ENCODE measurements at places on chromosomes 4 and X. TPM values are rescaled to one million over a fixed set of nuclear protein-coding genes. Genes with fewer than 3 reads are reported as not detected.

The VCX gene
- not detected for total RNA-seq

The C4orf51 gene
- not detected for total RNA-seq

- H3K4me3 ChIP-seq = no peak overlapping the region
- H3K27me3 ChIP-seq = no peaks in the 10 kb centered on the region
- peak overlapping the region; percentile 76 for H3K27ac ChIP-seq
- peaks cover 37% of the 10 kb centered on the region for H3K4me1 ChIP-seq
Observed at GRCh38 chrX:23901060-23901459, 6.7 kb downstream of the APOO start.

DNA sequence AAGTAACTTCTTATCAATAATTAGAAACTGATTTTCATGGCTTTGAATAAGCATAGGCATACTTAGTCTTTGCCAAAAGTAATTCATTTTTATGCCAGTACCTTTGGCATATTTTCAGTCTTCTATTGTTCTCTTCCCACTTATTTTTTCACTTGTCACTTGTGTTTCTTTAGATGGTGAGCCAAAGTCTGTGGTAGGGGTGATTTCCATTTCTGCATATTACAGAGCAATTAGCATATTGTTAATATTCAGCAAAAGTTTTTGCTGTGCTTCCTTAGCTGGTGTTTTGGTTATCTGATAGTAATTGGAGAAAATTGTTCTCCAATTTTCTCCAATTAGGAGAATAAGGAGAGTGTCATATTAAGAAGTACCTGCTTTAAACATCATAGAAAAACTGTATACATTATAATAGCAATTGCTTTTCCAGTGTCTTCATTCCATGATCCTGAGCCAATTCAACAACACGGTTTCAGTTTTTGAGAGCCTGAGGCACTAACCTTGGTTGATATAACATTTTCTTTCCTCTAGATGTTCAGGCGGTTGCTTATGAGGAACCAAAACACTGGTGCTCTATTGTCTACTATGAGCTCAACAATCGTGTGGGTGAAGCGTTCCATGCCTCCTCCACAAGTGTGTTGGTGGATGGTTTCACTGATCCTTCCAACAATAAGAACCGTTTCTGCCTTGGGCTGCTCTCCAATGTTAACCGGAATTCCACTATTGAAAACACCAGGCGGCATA, 64.7 kb downstream of the SMAD1 start:
- H3K4me1 ChIP-seq = no peaks in the 10 kb centered on the region
- no peak overlapping the region for H3K4me3 ChIP-seq
- no peak overlapping the region for H3K27ac ChIP-seq

DNA sequence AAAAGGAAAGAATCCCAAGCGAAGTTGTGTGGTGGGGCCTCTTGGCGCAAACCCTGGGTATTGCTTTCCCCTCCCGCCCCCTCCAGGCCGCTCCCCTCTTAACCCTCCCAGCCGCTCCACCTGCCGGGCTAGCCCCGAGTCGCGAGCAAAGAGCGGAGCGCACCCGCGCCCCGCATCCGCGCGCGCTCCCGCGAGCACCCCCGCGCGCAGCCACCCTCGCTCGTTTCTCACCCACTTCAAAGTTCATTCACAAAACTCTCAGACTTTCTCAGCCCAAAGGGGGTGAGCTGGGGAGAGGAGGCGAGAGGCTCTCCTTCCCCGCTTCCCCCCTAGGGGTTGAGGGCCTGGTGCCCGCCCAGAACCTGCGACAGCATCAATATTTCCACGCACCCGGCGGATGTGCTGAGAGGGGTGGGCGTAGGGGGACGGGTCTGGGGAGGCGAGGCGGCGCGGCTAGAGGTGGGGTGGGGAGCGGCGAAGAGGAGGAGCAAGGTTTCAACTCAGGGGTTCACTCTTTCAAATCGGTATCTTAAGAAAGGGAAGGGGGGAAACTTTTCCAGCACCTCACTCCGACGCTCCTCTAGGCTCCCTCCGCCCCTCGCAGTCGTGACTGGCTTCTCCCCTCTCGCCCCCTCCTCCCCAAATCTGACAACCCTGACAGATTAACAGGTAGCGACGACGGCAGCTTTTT, 1.8 kb downstream of the MAML3 start:
- peak overlapping the region; percentile 92 for H3K27ac ChIP-seq
- H3K4me3 ChIP-seq = peak overlapping the region; percentile 64
- peaks cover 25% of the 10 kb centered on the region for H3K4me1 ChIP-seq
- no peaks in the 10 kb centered on the region for H3K36me3 ChIP-seq

All from cardiac muscle cell (in vitro differentiated cells and primary cell).